Right lobe of liver (tissue), 6 donors: ENCODE measurements at places on chromosomes 13 and 19.

DNA sequence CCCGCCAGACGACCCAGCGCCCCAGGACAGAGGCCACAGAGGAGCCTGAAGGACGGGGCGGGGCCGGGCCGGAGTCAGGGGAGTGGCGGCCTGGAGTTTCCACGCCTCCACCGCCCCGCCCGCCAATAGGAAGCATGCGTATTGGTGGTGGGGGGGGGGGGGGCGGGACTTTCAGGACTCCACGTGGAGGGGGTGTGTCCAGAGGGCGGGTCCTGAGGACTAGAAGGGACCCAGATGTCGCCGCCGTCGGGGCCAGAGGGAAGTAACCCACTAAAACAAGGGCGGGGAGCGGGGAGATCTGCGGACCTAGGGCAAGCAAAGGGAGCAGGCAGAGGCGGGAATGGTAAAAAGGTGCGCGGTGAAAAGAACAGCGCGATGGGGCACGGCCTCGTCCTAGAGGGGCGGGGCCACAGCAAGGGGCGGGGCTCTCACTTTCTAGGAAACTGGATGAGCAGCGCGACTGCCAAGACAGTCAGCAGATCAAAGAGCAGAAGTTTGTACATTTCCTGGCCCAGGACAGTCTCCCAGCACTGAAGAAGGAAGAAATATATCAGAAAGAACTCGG lies 2.8 kb upstream of the LENG1 start:
- DNase-seq: peak; percentile 90

GRCh38 chr13:106550570-106551135 lies 15.2 kb upstream of the EFNB2 start:
- DNase-seq: no peak

GRCh38 chr19:8611877-8612806 lies 1.6 kb upstream of the ADAMTS10 start:
- no peak for DNase-seq

DNA sequence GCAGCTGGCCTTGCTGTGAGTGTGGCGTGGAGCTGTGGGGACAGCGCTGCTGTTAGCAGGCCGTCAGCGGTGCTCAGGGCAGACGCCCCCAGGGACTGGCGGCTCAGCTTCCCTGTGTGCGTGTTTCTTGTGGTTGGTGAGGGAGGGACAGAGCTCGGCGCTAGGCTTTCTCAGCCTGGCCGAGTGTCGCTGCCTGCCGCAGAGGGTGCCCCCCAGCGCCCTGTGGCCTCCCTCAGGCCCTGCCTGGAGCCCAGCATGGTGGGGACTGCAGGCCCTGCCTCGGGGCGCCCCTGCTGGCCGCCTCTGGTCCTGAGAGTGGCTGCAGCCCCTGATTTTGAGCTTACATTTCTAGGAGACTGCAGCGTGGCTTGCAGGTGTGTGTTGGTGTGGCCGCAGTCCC lies 35.5 kb downstream of the DOT1L start:
- no peak for DNase-seq
